PC-9 (cell line): ENCODE measurements at places on chromosomes 5 and 9. TPM values are rescaled to one million over a fixed set of nuclear protein-coding genes. Genes with fewer than 3 reads are reported as not detected.

DNA sequence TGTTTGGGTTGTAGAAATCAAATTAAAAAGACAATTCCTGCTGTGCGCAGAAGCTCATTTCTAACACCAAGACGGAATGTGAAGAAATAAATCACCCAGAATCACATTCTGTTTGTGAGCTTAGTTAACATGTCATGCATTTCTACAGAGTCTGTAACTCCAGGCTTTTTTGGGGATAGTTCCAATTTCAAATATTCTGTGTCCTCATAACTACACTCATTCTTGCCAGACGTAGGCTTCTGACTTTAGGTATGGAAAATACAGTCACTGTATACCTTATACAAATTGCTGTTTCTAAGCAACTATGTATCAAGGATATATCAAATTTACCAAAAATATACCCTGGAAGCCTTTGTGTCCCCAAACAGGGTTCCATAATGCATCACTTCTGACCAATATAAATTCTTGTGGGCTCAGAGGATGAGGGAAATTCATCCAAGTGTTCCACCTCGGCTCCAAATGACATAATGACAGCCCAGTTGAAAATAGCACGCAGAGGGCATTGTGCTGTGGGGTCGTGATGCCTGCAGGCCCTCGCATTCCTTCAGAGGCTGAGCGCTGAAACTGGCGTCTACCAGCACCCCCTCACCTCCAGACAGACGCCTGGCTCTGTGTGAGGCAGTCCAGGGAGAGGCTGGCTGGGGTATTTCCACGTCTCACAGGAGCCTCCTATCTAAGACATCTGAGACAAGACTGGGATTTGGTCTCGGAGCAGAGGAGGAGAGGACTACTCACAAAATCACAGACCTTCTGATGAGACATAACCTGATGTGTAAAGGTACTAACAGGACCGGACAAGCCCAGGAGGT is 79.8 kb downstream of the KLF4 start:
- no peak for DNase-seq

GRCh38 chr9:95733741-95734666 is 141.5 kb upstream of the ERCC6L2 start:
- no peak for DNase-seq

DNA sequence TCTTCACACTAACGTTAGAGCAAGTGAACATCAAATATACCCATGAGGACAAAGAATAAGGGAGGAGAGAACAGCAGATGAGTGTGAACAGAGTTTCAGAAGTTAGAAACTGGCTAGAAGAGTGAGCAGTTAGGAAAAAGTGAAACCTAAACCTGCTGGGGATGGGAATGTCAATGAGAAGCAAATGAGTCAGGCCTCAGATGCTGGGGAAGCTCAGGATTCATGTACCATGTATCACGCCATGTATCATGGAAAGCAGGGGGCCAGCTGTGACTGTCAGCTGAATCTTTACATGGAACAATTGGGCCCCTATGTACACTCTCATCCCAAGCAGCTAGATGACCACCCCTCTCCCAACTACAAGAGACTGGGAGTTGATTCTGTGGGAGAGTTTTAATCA is 16.2 kb downstream of the GDF9 start:
- no peak for DNase-seq

GRCh38 chr5:111367115-111367514 is 142.9 kb downstream of the CAMK4 start:
- DNase-seq: no peak

DNA sequence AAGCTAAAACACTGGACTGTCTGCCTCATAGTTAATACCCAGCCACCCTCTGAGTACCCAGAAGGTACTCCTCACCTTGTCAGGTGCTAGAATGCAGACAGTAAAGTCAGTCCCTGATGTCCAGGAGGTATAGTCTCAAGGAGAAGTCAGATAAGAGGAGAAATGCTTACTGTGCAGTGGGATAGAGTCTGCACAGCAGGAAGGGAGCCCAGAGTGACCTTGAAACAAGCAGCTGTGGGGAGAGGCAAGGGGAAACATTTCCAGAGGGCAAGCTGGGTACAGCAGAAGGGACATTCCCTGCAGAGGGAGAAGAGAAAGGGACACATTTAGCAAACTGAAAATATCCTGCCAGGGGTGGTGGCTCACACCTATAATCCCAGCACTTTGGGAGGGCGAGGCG is 122.7 kb downstream of the GCNT1 start:
- no peak for DNase-seq

GRCh38 chr5:139138809-139139208 is 59.4 kb downstream of the SIL1 start:
- DNase-seq: peak; percentile 71

DNA sequence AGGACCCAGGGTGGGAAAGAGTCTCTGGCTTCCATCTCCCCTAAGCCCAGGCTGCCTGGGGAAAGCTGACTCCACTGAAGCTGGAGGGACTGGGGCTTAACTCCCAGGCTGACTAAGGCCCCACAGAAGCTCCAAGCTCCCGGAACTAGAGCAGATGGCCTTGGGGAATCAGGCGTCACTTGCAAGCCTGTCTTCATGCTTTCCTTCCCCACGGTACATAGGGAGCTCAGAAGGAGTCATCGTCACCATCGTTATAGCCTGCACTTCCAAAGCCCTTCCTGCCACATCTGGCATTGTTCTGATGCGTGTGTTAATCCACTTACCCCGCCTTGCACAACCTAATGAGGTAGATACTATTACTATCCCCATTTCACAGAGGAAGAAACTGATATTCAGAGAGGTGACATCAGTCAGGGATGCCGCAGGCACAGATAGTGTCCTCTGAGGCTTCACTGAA is 11.5 kb downstream of the AQP3 start:
- no peak for DNase-seq

GRCh38 chr5:159752622-159753275 is 163.5 kb upstream of the ADRA1B start:
- DNase-seq: no peak

DNA sequence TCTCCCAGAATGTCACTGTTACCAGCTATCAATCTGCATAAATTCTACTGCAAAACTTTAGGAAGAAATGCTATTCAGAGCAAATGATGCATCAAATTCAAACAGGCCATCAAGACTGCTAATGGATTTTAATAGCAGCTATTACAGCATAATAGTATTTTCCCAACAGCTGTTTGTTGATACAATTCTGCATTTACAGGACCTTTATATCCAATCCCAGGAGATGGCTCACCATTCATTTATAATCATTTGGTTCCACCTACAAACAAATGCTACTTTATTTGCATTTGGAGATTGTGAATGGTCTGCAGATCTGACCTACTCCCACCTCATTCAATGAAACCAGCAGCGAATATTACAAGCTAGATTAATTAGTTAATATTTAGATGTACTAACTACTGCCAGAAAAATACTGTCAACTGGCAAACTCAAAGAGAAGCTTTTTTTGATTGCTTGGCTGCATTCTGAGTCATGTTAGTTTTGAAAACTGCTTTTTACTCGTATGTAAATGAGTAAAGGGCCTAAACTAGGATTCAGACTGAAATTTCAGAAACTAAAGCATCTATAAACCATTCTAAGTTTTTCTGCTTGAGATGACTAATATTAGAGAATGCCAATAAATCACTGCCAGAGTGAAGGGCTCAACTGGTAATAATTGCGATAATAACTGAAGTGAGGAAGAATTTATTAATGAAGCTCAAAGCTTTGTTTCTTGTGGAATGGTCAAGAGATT is 7.1 kb upstream of the PCA3 start:
- DNase-seq: no peak

DNA sequence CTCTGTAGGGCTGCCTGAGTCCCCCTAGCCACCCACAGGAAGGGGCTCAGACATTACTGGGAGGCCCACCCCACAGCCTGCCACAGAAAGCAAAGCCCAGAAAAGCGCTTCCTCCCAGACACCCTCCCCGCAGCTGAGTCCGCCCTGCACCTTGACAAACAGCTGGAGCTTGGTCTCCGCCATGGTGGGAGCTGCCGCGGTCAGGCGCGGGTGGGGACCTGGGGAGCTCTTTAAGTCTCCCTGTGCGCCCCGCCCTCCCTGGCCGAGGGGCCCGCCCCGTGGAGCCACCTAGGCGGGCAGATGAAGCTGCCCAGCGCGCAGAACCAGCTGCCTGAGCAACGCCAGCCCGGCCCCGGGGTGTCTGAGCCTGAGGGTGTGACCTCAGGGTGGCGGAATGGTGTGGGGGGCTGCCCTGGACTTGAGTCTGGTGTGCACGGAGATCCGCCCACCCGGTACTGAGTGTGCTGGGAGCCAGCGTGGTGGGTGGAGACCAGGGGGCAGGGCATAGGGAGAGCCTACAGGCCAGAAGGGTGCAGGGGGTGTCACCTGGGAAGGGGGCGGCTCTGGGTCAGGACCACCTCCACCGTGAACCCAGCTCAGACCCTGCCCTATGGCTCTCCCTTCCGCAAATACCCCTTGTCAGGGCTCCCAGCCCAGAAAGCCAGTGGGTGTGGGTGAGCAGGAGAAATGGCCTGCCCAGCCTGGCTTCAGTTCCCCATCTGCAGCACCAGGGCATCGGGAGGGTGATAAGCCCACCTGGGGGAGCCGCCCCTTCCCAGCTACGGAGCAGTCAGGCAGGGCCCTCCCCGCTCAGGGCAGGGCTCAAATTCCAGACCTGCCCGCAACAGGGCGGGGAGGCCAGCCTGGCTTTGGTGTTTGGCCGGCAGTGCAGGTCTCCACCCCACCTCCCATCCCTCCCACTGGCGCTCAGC is at the start of gene CLIC3:
CLIC3 (minus strand) TSS at position 208 of the 932 bp plus-strand sequence; CDS start at position 183, 25 bp downstream.
- DNase-seq: peak; percentile 95

- DNase-seq: no peak
Measured at GRCh38 chr5:173499471-173500212, 116.8 kb downstream of the BOD1 start.

DNA sequence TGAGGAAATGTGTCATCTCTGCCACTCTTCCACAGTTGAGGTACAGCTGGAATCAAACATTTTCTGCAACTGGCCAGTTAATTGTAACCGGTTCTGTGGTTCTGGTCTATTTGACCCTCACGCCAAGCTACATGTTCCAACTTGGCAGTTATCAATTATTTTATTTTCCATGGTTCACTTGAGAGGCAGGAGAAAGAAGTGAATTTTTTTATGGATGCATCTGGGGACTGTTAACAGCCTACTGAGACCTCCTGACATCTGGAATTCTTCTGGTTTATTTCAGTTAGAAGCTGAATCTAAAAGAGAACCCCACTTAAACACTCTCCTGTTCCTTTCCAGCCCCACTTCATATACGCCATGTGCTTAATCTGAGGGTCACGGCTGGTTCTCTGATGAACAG is 372.3 kb downstream of the DNAH5 start:
- DNase-seq: no peak

- DNase-seq: no peak
Measured at GRCh38 chr5:115475788-115476187, 68.8 kb downstream of the FEM1C start.

DNA sequence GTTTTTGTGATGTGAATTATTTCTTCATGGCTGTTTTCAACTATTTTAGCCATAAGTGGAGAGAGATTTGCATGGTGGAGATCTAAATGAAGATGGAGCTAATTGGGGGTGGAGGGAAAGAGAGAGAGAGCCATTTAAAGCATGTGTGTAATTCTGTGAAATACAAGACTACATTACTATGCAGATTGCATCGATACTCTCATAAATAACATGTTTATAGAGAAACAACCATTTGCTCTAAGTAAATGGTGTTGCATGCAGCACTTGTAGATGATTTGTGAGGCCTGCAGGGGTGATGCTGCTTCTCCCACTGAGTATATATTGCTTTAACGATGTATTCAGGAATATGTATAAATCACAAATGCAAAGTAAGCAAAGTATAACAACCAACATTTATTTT is 270.2 kb upstream of the RIOK2 start:
- DNase-seq: no peak

DNA sequence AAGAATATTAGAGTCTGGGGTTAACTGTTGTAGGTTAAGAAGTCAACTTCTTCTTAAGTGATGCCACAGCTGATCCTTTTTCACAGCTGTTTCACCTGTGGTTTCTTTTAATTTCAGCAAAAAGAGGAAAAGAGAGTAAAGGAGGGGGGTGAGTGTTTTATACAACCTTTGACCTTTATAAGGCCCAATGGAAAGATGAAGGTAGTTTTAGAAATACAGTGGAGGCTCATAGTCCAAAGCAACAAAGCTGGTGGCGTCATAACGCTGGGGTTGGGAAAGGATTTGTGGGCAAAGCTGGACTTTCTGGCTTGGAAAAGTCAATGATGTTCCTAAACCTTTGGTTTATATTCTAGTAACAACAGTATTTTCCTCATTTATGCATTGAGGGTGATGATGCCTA is 49.5 kb downstream of the RCL1 start:
- DNase-seq: no peak

GRCh38 chr9:130575514-130575913 is 3.9 kb upstream of the FUBP3 start:
- DNase-seq: no peak

- no peak for DNase-seq
Measured at GRCh38 chr9:134373953-134374300, 47.7 kb downstream of the RXRA start.

DNA sequence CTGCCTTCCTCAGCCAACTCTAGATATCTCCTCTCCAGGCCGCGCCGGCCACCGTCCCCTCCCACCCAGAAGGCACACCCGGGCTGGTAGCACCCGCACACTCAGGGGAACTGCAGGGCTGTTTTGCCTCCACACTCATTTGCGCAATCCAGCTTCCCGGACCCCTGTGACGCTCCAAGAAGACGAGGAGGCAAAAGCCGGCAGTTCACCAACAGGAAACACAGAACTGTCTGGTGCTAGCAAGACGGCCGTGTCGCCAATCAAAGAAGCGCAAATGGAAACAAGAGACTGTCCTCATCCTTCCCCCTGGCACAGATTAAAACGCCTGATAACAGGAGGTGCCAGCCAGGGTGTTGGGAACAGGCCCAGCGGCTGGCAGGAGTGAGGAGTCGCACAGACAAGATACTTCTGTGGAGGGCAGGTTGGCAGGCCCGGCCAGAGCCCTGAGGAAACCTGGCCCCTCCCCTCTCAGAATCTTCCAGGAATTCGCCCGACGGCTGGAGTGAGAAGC is 7.8 kb downstream of the AGPAT2 start:
- DNase-seq: no peak

- DNase-seq: no peak
Measured at GRCh38 chr5:172450861-172451695, 3.2 kb downstream of the SH3PXD2B start.

RABEPK gene
- 28.9 and 29.7 TPM in 2 replicates for total RNA-seq

IL33 gene
- total RNA-seq: not detected in 2 replicates

PCDHA12 gene
- not detected in 2 replicates for total RNA-seq

PLPP7 gene
- not detected in 2 replicates for total RNA-seq

ACTBL2 gene
- 0.98 and 1.5 TPM in 2 replicates for total RNA-seq

PCDHB8 gene
- total RNA-seq: not detected in 2 replicates

NR2F1 gene
- 1.1 and 1.3 TPM in 2 replicates for total RNA-seq

OBP2B gene
- total RNA-seq: not detected in 2 replicates

APBA1 gene
- total RNA-seq: 0.44 and 1.4 TPM in 2 replicates

SPATA31E1 gene
- not detected in 2 replicates for total RNA-seq

PCSK5 gene
- total RNA-seq: 8.2 and 9.8 TPM in 2 replicates

HAPLN1 gene
- total RNA-seq: not detected in 2 replicates

ADAMTS12 gene
- 71.1 and 103 TPM in 2 replicates for total RNA-seq
